ENCODE measurements at places on chromosomes 5 and 9.

- DNase-seq, result no peak
These were observed 32.2 kb upstream of the CDH18 start for GRCh38 chr5:20020247-20020646.

GRCh38 chr9:83920469-83920926 lies 734 bp downstream of the KIF27 start:
- DNase-seq, result peak; percentile 52

- no peak for DNase-seq
These were observed 37.2 kb downstream of the PLAC8L1 start for GRCh38 chr5:146068206-146068605.

DNA sequence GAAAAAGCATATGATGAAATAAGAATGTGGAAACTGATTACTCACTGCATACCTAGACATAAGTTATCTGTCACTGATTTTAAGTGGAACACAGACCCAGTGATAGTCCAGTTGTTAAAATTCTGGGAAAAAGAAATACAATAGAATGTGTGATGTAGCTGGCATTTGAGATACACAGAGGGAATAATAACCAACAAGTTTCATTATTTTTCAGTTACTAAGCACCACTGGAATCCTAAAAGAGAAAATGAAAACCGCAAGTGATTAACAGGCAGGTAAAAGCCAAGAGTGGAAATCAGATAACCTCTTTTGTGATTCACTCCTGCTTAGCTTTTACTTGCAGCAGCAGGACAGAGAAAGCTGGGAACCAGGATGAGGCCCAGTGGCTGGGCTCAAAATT lies 994.0 kb upstream of the SEMA6A start:
- DNase-seq, result no peak

GRCh38 chr5:59005934-59006701 lies 423.2 kb downstream of the RAB3C start:
- DNase-seq, result no peak
